Pericardium fibroblast (primary cell): ENCODE measurements at places on chromosomes 2 and 18. TPM values are rescaled to one million over a fixed set of nuclear protein-coding genes. Genes with fewer than 3 reads are reported as not detected.

The CSRNP3 gene
- 1.2 and 2.7 TPM in 2 replicates for total RNA-seq

The SGO2 gene
- total RNA-seq: 2.3 and 4.7 TPM in 2 replicates

The CCDC74A gene
- 12.3 and 16.9 TPM in 2 replicates for total RNA-seq

The PROM2 gene
- 0.09 and 0.12 TPM in 2 replicates for total RNA-seq

The ELP2 gene
- total RNA-seq: 39.3 and 43.7 TPM in 2 replicates

The OTOF gene
- not detected in 2 replicates for total RNA-seq

The GPD2 gene
- 14.3 and 36.6 TPM in 2 replicates for total RNA-seq

The PROKR1 gene
- not detected in 2 replicates for total RNA-seq

The GNAL gene
- total RNA-seq: 0.35 and 1.3 TPM in 2 replicates

The LIMS4 gene
- 0.17 and 11.2 TPM in 2 replicates for total RNA-seq

The BMP10 gene
- total RNA-seq: not detected in 2 replicates

The CCBE1 gene
- total RNA-seq: 6.9 and 24.2 TPM in 2 replicates

The FASTKD2 gene
- 12.0 and 17.2 TPM in 2 replicates for total RNA-seq

The SP110 gene
- total RNA-seq: 7.6 and 12.9 TPM in 2 replicates

The GPR35 gene
- 0.60 and 0.82 TPM in 2 replicates for total RNA-seq

The CD207 gene
- total RNA-seq: not detected in 2 replicates

The LRP1B gene
- total RNA-seq: 0.12 and 0.60 TPM in 2 replicates

The ALPI gene
- not detected in 2 replicates for total RNA-seq

The CD8B gene
- total RNA-seq: not detected in 2 replicates

The LRRC30 gene
- not detected in 2 replicates for total RNA-seq

The SPP2 gene
- total RNA-seq: not detected in 2 replicates

The SKOR2 gene
- not detected in 2 replicates for total RNA-seq

The RESP18 gene
- not detected in 2 replicates for total RNA-seq

The ST8SIA5 gene
- total RNA-seq: 0.09 TPM in 1 of 2 replicates, not detected in the other

The CAVIN2 gene
- total RNA-seq: 11.5 and 108 TPM in 2 replicates

The BAZ2B gene
- 17.2 and 25.4 TPM in 2 replicates for total RNA-seq

The DOK6 gene
- total RNA-seq: 0.94 and 2.8 TPM in 2 replicates

The SERPINB3 gene
- total RNA-seq: not detected in 2 replicates

The TMBIM1 gene
- 121 and 180 TPM in 2 replicates for total RNA-seq

The ILKAP gene
- 13.9 and 23.7 TPM in 2 replicates for total RNA-seq

The GAL3ST2 gene
- total RNA-seq: not detected in 2 replicates

The ERLEC1 gene
- 122 TPM in 2 replicates for total RNA-seq
